ENCODE measurements at places on chromosomes 6 and 20.

DNA sequence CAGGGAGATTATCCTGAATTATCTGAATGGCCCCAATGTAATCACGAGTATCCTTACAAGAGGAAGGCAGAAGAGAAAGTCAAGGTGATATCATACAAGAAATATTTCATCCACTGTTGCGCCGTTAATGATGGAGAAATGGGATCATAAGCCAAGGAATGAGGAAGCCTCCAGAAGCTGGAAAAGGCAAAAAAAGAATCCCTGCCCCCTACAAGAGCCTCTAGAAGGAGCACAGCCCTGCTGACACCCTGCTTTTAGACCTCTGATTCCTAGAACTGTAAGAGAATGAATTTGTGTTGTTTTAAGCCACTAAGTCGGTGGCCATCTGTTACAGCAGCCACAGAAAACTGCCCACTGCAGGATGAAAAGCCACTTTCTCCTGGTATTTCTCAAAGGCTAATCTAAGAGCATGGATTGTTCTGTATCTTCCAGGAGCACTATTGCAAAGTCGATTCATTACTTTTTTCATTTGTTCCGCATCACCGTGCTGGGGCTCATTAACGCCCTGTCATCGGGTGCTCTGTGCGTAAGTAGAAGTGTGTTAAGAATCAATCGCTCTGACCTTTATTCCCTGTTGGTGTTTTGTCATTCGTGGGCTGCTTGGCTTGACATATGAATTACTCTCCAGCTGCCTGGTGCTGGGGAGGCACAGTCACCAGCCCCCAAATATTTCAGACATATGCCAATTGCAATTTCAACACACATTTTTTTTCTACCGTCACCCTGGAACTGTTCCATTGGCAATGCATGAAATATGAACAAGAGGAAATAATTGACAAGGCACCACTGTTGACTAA, 117.0 kb downstream of the PCSK2 start:
- peak; percentile 95 for DNase-seq

DNA sequence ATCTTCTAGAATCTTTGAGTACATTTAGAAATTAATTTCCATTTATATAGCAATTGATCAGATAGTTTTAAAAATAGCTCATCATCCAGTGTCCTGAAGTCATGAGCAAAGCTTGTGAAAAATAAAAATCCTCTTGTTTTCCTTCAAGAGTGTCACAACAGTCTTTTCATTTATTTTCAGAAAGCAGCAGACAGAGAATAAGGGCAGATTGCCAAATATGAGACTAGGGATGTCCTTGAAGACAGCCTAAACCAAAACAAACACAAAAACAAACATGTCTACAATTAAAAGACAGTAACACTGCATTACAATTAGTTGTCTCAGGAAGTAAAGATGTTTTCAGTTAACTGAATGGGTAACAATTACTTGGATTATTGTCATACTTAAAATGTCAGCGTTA, 682.8 kb downstream of the TFAP2A start:
- DNase-seq: no peak

DNA sequence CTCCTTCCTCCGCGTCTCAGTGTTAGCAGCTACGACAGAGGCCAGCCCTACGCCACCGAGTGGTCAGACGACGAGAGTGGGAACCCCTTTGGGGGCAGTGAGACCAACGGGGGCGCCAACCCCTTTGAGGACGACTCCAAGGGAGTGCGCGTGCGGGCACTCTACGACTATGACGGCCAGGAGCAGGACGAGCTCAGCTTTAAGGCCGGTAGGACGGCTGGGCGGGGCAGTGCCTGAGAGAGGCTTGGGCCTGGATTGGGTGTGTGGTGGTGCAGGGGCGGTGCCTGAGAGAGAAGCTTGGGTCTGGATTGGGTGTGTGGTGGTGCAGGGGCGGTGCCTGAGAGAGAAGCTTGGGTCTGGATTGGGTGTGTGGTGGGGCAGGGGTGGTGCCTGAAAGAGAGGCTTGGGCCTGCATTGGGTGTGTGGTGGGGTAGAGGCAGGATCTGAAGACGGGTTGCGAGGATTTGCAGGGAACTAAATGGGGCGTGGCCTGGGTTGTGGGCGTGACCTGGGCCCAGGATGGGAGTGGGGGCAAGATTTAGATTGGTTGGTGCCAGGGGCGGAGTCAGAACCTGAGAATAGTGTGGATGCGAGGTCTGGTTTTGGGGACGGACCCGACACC, 24.4 kb downstream of the SPDEF start:
- DNase-seq: peak; percentile 70

DNA sequence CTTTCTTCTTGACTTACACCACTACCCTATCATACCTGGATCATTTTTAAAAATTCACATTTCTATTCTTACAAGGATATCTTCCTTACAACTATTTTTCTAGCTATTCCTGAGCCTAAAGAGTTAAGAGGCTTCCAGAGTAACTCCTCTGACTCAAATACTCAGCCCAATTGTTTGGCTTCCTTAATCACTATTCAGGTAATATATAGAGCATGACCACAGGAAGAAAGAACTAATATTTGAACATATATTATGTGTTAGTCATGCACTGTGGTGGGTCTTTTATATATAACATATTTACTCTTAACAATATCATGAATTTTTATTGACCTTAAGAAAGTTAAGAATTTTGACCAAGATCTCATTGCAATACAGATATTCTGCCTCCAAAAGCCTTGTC, 42.0 kb upstream of the ID4 start:
- peak; percentile 71 for DNase-seq

GRCh38 chr20:14062171-14062570, 66.9 kb downstream of the MACROD2 start:
- DNase-seq: no peak

DNA sequence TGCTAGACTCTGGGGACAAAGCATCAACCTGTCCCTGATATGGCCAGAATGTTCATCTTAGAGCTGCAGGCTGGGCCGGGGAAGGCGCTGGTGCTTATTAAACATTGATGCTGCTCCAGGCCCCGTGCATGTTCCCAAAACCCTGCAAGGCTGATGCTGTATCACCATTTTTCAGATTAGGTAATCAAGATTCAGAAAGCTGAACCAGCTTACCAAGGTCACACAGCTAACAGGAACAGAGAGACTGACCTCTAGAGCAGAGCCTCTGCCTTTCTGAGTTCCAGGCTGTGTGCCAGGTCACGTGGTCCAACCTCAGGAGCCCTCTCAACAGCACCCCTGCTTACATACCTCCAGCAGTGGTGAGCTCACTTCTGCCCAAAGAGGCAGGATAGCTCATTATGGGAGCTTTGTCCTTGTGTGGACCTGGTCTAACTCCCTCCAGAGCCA, 16.1 kb upstream of the VSTM2L start:
- DNase-seq: no peak

DNA sequence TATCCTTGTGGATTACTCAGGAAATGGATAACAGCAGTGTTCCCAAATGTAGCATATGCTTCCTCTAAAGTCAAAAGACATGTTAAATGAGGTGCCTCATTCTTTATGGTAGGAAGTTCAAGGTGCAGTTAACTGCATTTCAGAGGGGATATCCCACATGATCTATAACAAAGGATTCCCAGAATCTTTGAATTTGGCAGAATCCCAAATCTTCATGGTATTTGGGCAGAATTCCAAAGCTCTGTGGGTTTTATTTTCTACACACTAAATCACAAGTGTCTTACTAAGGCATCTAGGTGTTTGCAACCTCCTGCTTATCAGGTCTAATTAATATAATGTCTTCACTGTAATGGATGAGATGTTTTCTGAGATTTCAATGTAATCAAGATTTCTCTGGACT, 364.3 kb upstream of the MAN1A1 start:
- DNase-seq: peak; percentile 14

- DNase-seq: no peak
These were observed 618.5 kb downstream of the C6orf118 start for GRCh38 chr6:164690702-164691500.

- DNase-seq: peak; percentile 75
These were observed 45.8 kb upstream of the PNRC1 start for GRCh38 chr6:89034586-89035251.

DNA sequence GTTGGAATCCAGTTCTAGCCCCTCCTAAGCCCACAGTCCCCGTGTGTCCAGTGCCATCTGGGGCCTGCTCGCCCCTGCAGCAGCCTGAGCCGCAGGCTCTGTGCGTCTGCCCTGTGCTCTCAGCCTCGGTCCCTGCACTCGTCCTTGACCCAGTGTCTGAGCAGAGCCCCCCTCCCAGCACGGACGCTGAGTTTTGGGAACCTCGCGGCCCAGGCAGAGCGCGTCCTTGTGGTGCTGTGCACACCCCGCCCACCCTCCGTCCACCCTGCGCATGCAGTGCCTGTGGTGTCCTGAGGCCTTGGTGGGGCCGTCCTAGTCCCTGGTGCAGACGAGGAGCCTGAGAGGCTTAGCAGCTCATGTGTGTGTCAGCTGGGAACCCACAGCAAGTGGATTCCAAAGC, 31.6 kb downstream of the OSBPL2 start:
- DNase-seq: no peak

DNA sequence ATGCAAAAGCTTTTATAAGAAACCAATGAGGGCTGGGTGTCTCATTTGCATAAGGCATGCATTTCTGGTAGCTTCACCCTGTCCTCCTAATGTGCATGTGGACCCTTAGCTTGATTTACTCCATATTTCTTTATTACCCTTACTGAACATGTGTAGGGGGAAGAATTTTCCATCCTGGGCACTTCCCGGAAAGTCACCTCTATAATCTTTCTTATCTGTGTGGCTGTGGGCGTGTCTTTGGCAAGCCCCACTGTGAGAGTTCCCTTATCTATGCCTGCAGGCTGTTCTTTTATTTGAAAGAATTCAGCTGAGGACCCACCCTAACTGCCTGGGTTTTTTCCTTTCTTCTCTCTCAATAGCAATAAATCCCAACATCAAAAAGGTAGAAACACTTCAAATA, 627.8 kb downstream of the DOK5 start:
- DNase-seq: no peak

GRCh38 chr6:30234356-30234755, 21.1 kb upstream of the TRIM26 start:
- no peak for DNase-seq

DNA sequence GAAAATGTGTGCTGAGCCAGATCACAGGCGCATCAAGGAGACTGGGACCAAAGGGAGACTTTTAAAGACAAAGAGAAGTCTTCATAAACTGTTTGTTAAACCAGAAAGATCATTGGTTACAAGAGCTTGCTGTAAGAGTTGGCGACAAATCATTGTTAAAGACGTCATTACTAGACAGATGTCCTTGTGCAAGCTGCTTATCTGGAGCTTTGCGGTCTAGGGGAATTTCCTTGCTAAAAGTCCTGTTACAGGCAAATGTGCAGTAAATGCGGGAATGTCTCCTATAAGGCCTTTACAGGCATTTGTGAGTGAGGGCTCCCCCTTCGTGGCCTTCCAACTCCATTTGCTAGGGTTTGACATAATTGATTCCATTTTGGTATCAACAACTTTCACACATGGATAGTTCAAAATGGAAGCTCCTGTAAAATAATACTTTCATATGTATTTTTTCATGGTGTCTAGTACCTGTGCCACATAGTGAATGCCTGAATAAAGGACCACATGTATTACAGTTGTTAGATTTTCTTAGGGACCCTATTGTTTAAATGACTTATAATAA, 362.4 kb downstream of the UTRN start:
- peak; percentile 29 for DNase-seq

- no peak for DNase-seq
These were observed 46.7 kb upstream of the FNDC1 start for GRCh38 chr6:159122453-159122852.

- DNase-seq: no peak
These were observed 22.1 kb downstream of the RUNX2 start for GRCh38 chr6:45350186-45350710.

DNA sequence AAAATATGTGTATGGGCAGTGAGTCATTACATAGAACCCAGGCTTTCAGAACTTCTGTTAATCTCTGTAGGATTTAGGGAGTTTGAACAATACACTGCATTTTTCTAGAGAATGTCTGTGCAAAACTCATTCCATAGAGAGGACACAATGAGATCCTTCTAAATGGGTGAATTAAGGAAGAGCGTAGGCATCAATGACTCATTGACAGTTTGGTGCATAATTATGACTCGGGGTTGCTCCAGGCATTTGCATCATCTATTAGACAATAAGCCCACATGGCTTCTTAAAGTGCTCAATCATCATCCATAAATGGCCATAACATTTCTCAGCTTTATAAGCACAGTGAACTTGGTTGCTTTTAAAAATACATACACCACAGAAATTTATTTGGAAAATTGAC, 625.5 kb downstream of the CDH26 start:
- DNase-seq: peak; percentile 54

GRCh38 chr6:158861686-158862381, 42.7 kb upstream of the EZR start:
- DNase-seq: no peak

DNA sequence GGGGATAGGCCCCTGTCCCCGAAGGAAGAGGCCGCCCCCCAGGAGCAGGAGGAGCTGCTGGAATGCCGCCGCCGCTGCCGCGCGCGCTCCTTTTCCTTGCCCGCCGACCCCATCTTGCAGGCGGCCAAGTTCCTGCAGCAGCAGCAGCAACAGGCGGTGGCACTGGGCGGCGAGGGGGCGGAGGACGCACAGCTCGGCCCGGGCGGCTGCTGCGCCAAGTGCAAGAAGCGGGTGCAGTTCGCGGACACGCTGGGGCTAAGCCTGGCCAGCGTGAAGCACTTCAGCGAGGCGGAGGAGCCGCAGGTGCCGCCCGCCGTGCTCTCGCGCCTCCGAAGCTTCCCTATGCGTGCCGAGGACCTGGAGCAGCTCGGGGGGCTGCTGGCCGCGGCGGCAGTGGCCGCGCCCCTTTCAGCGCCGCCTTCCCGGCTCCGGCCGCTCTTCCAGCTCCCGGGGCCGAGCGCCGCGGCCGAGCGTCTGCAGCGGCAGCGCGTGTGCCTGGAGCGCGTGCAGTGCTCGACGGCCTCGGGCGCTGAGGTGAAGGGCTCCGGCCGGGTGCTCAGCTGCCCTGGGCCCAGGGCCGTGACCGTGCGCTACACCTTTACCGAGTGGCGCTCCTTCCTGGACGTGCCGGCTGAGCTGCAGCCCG, 630 bp downstream of the PPP1R3G start:
- DNase-seq: peak; percentile 35

- DNase-seq: peak; percentile 96
These were observed 20.0 kb upstream of the GSTA3 start for GRCh38 chr6:52929321-52930164.

- no peak for DNase-seq
These were observed 67.4 kb downstream of the SRC start for GRCh38 chr20:37413379-37413778.

DNA sequence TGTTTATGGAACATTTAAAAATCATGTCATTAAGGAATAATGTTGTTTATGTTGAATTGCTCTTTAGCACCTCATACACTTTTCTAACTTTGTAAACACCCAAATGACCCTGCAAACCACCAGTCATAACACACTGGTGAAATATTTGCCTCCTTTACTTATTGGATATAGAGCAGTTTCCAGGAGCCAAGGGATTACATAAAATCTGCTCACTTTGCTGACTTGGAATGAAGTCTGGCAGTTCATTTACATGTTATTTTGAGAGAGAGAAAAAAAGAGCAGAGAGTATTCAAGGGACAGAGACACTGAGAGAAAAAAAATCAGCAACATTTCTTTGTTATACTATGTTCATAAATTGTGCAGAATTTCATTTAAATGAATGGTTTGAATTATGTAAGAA, 46.6 kb upstream of the DEFB112 start:
- no peak for DNase-seq
